ELF-1 (cell line): ENCODE measurements at places on chromosomes 7 and 10.

- no peak for DNase-seq
These were observed 51.2 kb downstream of the ANLN start for GRCh38 chr7:36440880-36441279.

GRCh38 chr10:70480239-70480861 is 1.8 kb downstream of the PALD1 start:
- DNase-seq, result no peak

GRCh38 chr7:93860261-93860660 is 30.3 kb downstream of the TFPI2 start:
- no peak for DNase-seq

GRCh38 chr10:22477334-22478287 is 132.3 kb downstream of the SPAG6 start:
- DNase-seq, result peak; percentile 62

- no peak for DNase-seq
These were observed 86.9 kb upstream of the PITRM1 start for GRCh38 chr10:3259499-3259898.

DNA sequence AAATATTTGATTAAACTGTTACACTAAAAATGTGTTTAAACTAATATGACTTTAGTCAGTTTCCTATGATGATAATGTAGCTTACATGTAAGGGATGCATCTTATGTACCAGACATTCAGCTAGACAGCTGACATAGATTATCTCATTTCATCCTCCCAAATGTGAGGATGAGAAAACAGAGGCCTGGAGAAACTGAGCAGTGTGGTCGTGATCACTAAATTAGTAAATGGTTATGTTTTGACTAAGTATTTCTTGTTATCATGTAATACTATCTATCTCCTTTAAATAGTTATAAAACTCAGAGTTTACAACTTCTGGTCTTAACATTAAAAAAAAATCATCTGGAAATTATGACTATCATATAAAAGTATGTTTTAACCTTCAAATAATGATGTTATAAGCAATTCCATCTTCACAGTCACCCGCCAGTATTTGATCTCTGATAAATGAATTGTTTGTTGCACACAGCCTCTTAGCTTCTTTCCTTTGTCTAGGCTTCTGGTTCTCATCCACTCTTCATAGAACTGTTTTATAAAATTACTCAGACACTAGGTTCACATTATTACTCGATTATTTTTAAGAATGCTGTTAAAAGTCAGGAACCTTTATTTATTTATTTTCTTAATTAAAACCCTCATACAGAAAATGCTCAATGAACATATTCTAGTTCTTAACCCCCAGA is 33.6 kb upstream of the HDAC9 start:
- DNase-seq, result no peak

- no peak for DNase-seq
These were observed 92.1 kb upstream of the FAM133B start for GRCh38 chr7:92682330-92682729.

- DNase-seq, result no peak
These were observed 5.7 kb downstream of the C10orf67 start for GRCh38 chr10:23338886-23339285.

GRCh38 chr7:23894892-23895569 is 185.0 kb downstream of the STK31 start:
- no peak for DNase-seq

DNA sequence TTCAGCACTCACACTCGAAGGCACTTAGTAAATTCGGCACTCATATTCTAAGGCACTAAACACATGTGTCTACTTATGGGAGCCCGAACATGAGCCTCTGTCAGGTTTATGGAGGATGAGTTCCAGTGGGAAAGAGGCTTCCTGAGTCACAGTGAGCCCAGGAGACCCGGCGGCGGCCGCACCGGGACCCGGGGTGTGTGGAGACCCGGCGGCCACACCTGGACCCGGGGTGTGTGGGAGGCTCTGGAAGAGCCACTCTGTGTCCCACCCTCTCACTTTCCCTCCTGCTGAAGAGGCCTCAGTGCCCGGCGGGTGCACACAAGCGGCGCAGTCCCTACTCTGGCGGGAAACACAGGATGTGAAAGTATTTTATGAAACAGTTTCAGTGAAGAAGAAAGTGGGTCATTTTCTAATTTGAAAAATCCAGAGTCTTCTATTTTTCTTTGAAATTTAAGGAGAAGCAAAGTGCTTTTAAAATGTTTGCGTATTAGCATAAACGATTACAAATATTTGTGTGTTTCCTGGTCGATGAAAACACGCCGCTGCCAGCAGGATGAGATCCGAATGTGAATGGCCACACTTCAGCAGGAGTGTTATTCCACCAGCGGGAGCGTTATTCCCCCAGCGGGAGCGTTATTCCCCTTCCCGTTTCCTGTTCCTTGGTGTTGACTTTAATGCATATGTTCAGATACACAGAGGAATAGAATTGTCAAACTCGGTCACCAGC is 625.1 kb downstream of the DNAJB6 start:
- DNase-seq, result peak; percentile 14

GRCh38 chr7:108246227-108246837 is 116.2 kb upstream of the LAMB4 start:
- peak; percentile 83 for DNase-seq

- no peak for DNase-seq
These were observed 424.7 kb upstream of the FOXK1 start for GRCh38 chr7:4257146-4258111.

DNA sequence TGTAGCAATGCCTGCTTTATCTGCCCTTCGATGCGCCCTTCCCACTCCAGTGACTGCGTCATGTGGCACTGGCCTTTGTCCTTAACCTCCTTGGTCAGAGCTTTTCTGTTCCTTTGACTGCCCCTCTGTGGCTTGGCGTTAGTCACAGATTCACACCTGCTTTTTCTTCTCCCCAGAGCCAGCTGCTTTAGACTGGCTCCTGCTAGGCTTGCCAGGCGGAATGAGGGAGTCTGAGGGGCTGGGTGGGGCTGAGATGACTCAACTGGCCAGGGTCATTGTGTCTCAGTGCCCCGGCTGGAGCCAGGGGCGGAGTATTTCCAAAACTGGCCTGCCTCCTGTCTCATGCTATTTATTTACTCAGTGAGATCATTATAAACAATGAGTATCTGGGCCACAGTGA is 194.1 kb downstream of the EMX2 start:
- peak; percentile 39 for DNase-seq

GRCh38 chr10:102919246-102919959 is 1.3 kb downstream of the CNNM2 start:
- DNase-seq, result peak; percentile 57

DNA sequence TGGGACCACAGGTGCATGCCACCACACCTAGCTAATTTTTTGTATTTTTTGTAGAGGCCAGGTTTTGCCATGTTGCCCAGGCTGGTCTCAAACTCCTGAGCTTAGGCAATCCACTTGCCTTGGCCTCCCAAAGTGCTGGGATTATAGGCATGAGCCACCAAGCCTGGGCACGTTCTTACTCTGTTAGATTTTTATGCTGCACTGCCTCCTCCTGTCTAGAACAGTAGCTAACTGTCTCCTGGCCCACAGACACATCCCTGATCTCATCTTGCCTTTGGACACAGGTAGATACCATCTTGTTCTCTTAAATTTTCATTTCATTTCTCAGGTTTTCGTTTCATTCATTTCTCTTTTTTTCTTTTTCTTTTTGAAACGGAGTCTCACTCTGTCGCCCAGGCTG is 41.1 kb downstream of the BLVRA start:
- DNase-seq, result no peak

DNA sequence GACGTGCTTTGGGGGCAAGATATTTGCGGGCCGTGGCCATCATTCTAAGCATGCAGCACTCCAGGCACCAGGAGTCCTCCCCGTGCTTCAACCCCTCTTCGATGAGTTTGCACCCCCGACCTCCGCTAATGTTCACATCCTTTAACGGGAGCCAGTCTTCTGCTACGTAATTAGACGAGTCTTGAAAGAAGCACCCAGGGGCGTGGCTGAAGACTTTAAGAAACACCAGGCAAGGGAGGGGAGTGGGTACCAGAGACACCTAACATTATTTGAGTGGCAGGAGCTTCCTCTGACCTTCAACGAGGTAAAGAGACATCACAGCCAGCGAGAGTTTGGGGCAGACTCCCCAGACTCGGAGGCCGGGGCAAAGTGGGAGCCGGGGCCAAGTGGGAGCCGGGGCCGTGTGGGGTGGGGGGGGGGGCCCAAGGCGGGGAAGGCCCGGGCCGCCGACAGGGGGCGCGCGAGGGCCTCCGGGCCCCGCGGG is 31.1 kb upstream of the TOMM7 start:
- no peak for DNase-seq

GRCh38 chr7:119007236-119007635 is 782.7 kb downstream of the ANKRD7 start:
- DNase-seq, result no peak

DNA sequence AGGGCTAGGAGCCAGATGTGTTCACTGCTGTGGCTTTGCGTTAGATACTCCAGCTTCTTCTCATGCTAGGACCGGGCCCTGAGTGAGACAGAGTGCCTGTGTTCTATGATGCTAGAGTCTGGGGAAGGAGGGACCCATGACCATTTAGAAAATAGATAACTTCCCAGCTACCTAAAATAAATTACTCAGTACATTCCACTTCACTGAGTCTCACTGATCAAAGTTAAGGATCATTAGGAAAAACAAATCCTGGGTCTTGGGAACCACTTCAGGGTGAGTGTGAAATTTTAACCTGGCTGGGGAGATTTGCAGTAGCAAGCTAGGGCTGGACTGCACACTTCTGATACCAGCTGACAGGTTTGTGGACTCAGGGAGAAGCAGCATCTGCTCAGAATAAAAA is 138.1 kb downstream of the EMX2 start:
- DNase-seq, result no peak
